ENCODE measurements at places on chromosomes 3 and 15.

GRCh38 chr3:30131191-30131590 is 475.2 kb upstream of the TGFBR2 start:
- DNase-seq = no peak

DNA sequence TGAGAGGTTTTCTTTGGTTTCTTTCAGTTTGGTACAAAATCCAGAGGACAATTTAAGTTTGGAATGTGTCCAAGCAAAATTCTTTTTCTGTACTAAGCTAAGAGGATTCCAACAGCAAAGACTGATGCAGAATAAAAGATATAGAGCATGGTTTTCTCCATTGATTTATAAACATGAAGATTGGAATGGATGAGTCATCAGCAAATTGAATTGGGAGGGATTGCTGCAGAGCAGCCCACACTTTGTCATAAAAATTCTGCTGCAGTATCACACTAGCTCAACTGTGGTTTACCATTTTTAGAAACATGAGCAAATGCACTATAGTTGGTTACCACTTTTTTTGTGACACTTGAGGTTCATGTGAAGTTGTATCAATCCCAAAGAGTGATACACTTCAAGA is 16.1 kb upstream of the LARP6 start:
- DNase-seq = no peak

GRCh38 chr3:41650406-41650805 is 311.5 kb downstream of the ULK4 start:
- DNase-seq = no peak

DNA sequence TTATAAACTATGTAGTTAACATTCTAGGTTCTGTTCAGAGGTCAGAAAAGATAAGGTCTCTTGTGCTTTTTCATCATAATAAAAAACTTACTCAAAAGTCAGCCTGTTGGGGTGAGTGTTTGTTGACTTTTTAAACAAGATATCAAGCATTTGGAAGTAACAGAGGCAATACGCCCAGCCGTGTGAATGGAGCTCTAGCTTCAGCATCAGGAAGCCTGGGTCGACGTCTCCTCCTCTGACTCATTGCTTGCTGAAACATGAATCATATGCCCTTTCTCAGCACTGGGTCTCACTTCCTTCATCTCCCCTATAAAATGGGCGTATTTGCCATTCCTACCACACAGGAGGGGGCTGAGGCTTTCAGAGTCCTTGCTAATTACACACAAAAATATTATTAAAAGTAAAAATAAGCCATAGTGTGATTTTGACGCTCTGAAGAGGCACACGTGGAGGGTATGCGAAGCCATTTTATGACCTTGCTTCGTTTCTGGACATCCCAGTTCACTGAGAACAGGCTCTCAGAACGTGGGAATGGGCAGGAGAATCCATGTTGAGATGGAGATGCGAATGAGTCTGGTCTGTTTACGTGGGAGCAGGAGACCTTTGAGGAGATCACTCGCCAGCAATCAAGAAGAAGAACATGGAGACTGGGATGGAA is 220.8 kb upstream of the TPRG1 start:
- DNase-seq = peak; percentile 53

GRCh38 chr3:139978966-139979365 is 44.0 kb downstream of the CLSTN2 start:
- DNase-seq = no peak

GRCh38 chr3:73365756-73366397 is 258.9 kb downstream of the PDZRN3 start:
- DNase-seq = no peak

GRCh38 chr15:96053031-96053780 is 277.3 kb upstream of the NR2F2 start:
- peak; percentile 13 for DNase-seq

- no peak for DNase-seq
Measured at GRCh38 chr15:69685512-69686452, 233.2 kb downstream of the RPLP1 start.

- no peak for DNase-seq
Measured at GRCh38 chr3:100124201-100124761, 10.0 kb upstream of the FILIP1L start.

- DNase-seq = no peak
Measured at GRCh38 chr15:54298396-54298795, 320.2 kb downstream of the UNC13C start.

GRCh38 chr3:141094790-141095545 is 43.8 kb downstream of the SPSB4 start:
- DNase-seq = no peak

- no peak for DNase-seq
Measured at GRCh38 chr3:126667631-126668449, 12.9 kb upstream of the TXNRD3 start.

- peak; percentile 83 for DNase-seq
Measured at GRCh38 chr15:64905119-64905831, 6.4 kb upstream of the ANKDD1A start.

DNA sequence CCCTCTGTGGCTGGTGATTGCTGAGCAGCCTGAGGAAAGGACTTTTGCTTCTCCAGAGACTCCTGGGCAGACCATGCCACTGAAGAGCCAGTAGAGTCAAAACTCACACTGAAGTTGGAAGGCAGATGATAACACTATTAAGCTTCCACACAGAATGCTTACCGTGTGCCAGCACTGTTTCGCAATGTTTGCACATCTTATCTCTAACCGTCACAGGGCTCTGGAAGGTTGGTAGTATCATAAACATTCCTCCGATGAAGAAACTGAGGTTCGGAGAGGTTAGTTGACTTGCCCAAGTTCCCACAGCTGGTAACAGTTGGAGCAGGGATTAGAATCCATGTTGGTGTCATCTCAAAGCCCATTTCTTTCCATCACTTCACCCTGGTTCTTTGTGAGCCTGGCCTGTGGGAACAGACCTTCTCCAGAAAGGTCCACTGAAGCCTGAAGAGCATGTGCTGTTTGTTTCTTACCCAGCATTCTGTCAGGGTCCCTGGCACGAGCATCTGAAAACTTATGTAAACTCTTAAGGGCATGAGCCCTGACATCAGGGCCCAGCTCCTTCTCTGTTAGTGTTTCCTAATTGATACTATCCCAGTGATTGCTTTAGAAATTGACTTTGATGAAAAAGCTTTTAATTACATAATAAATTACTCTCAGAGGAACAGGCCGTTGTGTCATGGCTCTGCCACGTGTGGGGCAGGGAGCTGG is 77.0 kb upstream of the PRR23C start:
- DNase-seq = no peak

DNA sequence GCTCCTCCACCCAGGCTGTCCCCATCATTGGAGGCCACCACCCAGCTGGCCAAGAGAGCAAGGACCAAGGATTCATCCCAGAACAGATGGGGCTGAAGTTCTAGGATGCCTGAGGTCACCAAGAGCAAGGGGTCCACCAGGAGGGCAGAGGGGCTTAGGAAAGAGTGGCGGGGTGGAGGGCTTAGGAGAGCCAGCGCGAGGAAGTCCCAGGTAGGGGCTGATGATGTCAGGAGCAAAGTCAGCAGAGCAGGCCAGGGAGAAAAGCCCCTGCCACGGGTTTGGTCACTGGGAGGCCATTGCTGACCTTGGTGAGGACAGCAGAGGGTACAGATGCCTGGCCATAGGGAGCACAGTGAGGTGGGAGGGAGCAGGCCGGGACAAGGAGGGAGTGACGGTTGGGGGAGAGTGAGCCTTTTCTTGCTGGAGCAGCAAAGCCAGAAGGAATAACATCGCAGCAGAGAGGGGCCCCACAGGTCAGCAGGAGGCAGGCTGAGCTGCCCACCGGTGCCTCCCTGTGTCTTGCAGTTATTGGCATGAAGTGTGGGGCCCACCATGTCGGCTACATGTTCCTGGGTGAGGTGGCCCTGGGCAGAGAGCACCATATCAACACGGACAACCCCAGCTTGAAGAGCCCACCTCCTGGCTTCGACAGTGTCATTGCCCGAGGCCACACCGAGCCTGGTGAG is 5.2 kb downstream of the PARP3 start:
- DNase-seq = no peak

- DNase-seq = no peak
Measured at GRCh38 chr3:71035314-71035713, 548.2 kb downstream of the FOXP1 start.

DNA sequence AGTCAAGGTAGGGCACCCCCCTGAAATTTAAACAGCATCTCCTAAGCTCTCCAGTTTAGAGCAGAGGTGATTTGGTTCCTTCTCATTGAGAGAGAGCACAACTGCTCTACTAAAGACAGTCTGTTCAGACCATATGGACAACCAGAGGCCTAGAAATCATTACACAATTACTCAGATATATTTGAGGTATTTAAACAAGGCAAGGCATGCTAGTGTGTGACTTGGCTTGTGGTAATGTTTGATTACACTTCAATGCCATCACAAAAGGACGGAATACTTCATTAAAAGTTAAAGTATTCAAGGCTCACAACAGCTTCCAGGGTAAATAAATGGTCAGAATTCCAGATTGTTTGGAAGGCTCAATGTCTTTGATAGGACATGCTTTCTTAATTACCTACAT is 110.2 kb downstream of the LRTM1 start:
- no peak for DNase-seq

DNA sequence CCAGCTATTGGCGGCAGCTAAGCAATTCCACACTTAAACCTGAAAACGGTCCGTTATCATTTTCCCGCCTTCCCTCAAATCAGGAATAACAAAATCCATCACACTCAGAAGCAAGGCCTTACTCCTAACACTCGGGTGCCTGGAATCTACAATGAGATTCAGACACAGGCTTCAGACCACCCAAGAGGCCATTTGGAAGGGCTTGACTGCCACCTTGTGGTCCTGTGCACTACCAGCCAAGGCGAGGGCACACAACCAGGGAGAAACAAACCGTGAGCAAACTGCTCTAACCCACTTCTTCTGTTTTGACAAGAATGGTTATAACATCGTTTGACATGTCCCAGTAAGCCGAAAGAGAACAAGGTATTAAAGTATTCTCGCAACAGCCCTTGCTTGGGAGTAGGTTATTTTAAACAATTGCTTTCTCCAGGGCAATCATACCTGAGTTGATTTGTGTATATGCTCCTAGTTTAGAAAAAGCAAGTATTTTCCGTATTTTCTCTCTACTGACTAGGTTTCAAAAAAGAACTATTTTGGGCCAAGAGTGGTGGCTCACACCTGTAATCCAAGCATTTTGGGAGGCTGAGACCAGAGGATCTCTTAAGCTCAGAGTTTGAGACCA is 40.1 kb upstream of the TAFA4 start:
- peak; percentile 29 for DNase-seq
